Renal pelvis (tissue), 12 donors: ENCODE measurements at places on chromosomes 3 and 15. TPM values are rescaled to one million over a fixed set of nuclear protein-coding genes. Genes with fewer than 3 reads are reported as not detected.

SCN11A gene
- polyA plus RNA-seq: 1.6 TPM

C3orf22 gene
- 0.04 TPM for polyA plus RNA-seq

SKIL gene
- 32.1 TPM for polyA plus RNA-seq

TRH gene
- polyA plus RNA-seq: 0.36 TPM

SSUH2 gene
- polyA plus RNA-seq: 5.3 TPM

MED12L gene
- polyA plus RNA-seq: 2.6 TPM

TGM4 gene
- polyA plus RNA-seq: 0.13 TPM

NR2E3 gene
- polyA plus RNA-seq: 0.99 TPM

P2RY1 gene
- polyA plus RNA-seq: 3.0 TPM

CLPX gene
- polyA plus RNA-seq: 62.2 TPM

DNA sequence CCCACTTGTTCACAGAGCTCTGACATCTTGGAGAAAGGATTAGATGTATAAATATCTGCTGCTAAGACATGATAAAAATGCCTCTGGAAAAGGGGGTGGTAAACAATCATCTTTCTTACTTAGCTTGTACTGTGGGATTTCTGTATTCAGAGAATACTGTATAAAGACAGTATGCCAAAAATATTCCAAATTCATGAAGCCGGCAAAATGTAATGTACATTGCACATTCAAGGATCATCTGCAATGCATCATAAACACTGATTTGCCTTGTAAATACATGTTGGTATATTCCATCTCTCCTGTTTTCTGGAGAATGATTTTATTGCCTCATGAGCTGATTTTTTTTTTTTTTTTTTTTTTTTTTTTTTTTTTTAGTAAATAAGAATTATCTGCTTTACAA is 355.3 kb downstream of the ROBO1 start:
- no peak for DNase-seq

DNA sequence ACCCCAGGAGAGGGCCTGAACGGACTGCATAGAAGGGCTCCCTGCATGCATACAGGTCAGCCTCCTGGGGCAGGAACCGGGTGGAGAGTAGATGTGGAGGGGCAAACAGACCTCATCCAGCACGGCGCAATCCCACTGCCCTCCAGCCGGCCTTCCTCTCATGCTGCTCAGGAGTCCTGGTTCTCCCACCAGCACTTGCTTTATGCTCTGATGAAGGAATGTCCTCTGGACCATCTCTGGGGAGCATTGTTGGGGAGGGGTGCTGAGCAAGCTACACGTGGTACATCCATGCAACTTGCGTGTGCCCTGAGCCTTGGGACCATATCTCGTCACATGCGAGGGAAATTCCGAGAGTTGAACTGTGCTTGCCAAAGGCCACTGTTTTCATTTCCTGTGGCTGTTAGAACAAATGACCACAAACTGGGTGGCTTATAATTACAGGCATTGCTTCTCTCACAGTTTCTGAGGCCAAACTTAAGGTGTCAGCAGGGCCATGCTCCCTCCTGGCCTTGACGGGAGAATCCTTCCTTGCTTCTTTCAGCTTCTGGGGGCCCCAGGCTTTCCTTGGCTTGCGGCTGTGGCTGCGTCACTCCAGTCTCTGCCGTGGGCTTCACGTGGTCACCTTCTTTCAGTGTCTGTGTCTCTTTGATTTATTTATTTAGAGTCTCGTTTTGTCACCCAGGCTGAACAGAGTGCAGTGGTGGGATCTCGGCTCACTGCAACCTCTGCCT is 12.2 kb downstream of the SELENOS start:
- no peak for DNase-seq

DNA sequence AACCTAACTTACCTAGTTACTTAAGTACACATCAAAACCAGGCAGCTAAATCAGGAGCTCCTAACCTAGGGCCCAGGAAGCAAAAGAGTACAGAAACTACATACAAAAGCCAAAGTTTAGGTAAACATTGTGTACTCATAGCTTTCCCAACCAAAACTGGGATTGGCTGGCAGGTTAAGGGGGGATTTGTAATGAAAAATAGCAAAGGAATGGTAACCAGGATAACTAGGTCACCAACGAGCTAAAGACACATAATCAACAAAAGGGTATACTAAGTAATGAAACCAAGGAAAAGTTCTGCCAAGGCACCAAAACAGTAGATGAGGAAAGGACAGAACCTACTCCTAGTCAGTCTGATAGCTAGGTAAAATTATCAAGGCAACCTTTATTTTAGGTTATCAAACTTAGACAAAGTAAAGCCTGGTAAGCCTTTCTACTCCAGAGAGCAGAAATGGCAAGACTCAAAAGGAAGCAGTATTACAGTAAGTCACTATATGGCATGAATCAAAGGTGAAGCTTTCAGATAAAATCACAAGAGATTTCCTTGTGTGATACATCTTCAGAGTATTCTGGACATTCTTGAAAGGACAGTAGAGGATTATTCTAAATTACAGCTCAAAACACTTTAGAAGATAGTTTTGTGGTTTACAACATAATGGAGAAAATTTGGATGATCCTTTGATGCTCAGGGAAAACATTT is 10.2 kb downstream of the TRA2B start:
- DNase-seq: no peak

DNA sequence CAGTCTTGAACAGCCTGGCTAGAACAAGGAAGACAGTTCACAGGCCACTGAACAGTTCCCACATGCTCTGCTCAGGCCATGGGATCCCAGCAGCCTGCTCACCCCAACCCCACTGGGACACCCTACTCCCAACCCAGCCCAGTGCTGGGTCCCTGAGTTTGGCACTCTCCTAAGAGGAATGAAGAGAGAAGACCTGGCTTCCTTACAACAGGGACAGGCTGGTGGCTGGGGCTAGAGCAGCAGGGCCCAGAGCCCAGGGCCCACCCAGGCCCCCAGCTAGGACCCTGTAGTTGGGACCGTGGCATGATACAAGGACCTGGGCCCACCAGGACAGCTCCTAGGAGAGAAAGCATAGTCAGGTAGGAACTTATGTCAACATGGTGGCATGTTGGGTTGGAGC is 43.4 kb downstream of the SEMA3G start:
- no peak for DNase-seq

DNA sequence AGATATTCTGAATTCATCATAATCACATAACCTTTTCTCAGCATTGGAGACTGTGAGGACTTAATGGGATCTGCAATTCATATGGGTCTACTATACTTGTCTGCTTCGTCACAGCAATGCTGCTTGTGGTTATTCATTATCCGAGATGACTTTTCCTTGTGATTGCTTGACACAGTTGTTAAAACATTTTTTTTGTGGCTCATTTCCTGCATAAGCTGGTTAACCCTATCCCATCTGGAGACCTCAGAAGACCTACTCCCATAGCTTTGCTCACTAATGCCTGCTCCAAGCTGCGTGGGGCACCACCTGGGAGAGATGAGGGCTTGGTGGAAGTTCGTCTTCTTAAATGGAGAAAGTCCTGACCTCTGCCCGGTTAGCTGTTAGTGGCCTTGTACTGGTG is 360.8 kb downstream of the CHST2 start:
- DNase-seq: peak; percentile 20

DNA sequence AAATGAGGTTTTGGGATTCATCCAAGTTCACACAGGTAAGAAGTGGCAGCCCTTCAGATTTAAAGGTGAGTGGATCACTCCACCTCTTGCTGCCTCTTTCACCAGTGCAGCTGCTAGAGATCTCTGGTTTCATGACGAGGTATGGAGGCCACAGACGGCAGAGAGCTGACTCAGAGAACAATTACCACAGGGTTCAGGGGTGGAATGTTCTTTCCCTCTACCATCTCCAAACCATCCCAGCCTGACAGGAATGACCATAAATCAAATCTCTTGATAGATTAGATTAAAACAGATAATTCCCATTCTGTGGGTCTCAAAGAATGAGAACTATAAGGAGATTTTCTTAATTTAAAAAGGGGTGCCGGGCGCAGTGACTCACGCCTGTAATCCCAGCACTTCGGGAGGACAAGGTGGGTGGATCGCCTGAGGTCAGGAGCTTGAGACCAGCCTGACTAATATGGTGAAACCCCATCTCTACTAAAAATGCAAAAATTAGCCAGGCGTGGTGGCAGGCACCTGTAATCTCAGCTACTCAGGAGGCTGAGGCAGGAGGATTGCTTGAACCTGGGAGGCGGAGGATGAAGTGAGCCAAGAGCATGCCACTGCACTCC is 174.2 kb upstream of the ATP11B start:
- no peak for DNase-seq

GRCh38 chr15:63950911-63951481 is 95.3 kb downstream of the DAPK2 start:
- DNase-seq: no peak

DNA sequence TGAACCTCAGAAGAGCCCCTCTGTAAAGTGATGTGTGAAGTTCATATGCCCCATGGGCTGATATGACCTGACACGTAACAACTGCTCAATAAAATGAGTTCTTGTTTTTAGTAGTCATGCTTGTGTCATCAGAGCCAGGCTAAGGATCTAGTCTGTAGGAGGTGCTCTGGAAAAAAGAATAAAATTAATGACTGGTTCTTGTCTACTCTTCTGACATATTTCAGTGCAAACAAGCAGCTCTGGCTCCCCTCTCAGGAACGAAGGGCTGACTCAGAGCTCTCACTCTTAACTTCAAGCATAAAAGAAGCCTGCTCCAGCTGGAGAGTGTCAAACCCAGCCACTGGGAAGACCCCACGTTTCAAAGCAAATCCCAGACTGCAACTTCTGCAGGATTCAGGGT is 77.0 kb downstream of the LRIG1 start:
- peak; percentile 29 for DNase-seq

DNA sequence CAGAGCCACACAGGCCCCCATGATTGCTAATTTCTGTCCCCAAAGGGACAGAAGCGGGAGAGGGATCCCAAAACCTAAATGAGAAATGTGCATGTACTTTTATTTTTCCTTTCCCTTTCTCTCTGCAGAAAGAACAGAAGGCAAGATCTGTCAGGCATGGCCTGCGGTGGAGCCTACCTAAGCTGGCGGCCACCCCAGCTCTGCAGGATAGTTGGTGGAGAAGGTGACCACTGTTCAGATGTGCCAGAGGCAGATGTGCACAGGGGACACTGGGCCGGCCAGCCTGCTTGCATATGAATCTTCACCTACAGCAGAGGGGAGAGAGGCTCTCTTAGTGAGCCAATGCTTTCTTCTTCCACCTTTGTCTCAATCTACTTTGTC is 2.1 kb upstream of the AMOTL2 start:
- no peak for DNase-seq

- DNase-seq: no peak
Measured at GRCh38 chr15:71575474-71576045, 234.8 kb upstream of the NR2E3 start.

DNA sequence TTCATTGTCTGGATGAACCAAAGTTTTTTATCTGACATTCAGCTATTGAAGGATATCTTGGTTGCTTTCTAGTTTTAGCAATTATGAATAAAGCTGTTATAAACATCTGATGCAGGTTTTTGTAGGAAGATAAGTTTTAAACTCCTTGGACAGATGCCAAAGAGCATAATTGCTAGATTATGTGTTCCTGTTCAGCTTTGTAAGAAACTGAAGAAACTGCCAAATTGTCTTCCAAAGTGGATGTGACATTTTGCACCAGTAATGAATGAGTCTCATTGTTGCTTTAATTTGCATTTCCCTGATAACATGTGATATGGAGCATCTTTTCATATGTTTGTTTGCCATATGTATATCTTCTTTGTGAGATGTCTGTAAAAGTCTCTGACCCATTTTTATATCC is 239.9 kb upstream of the TTC14 start:
- DNase-seq: no peak

DNA sequence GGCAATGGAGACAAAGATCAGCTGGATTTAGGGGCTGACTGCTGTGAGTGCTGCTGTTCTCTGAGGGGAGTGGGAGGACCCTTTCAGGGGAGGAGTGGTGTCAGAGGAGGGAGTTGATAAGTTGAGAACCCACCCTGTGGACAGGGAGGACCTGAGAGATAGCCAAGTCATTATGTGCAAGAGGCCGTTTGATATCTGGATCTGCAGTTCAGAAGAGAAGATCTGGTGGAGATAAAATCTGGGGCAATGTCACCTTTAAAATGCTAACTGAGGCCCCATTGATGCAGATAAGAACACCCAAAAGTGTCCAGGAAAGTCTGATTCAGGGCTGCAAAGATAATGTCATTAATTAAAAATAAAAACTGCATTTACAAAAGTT is 256.1 kb upstream of the HES1 start:
- DNase-seq: no peak

- DNase-seq: no peak
Measured at GRCh38 chr15:78841376-78841706, 30.1 kb upstream of the ADAMTS7 start.

GRCh38 chr3:100073714-100074307 is 40.5 kb downstream of the FILIP1L start:
- peak; percentile 39 for DNase-seq

DNA sequence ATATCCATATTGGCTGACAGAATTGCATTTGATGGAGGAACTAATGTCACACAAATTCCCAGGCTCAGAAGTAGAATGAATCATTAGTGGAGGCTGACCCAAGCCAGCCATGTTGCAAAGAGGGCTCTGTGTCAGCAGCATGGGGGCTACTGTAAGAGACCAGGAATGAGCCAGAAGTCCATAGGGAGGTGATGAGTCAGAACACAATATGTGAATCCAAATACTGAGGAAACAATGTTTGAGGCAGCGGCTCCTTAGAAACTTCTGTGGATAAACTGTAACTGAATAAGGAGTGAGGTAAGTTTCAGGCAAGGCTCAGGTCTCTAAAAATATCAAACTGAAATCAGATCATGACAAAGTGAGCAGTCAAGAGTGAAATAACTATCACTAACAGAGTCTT is 170.7 kb downstream of the WDR72 start:
- no peak for DNase-seq

- no peak for DNase-seq
Measured at GRCh38 chr3:68163062-68163461, 508.6 kb upstream of the SUCLG2 start.

GRCh38 chr15:61138156-61138555 is 90.9 kb downstream of the RORA start:
- no peak for DNase-seq

DNA sequence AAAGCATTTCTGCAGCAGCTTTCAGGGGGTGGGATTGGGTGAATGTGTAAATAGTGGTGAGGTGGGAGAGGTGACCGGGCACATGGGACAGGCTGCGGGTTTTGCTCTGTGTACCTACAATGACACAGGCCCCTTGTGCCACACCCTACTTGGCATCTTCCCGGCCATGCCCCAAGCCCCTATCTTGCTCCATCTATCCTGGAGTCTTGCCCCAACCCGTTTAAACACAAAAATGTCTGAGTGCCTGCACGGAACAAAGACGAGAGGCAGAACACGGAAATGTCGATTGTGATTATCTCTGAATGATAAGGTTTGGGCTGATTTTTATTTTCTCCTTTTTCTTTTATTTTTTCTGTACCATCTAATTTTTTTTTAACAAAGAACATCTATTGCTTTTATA is 46.0 kb upstream of the SLC6A1 start:
- no peak for DNase-seq

DNA sequence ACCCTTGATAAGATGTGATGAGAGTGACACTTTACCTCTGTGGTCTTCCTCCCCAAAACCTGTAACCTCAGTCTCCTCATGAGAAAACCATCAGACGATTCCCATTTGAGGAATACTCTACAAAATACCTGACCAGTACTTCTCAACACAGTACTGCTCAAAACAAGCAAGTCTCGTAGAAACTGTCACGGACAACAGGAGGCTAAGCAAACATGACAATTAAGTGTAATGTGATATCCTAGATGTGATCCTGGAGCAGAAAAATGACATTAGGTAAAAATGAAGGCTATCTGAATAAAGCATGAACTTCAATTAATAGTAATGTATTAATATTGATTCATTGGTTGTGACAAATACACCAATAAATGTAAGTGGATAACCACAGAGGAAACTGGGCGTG is 113.6 kb downstream of the CACNA2D3 start:
- DNase-seq: no peak

- no peak for DNase-seq
Measured at GRCh38 chr3:160163229-160163878, 61.9 kb upstream of the C3orf80 start.

GRCh38 chr3:197841789-197842188 is 50.7 kb downstream of the LRCH3 start:
- no peak for DNase-seq
